NCI-H2227 treated with DMSO at 0.1 percent for 48 hours (cell line): ENCODE measurements at places on chromosomes 6 and 20.

DNA sequence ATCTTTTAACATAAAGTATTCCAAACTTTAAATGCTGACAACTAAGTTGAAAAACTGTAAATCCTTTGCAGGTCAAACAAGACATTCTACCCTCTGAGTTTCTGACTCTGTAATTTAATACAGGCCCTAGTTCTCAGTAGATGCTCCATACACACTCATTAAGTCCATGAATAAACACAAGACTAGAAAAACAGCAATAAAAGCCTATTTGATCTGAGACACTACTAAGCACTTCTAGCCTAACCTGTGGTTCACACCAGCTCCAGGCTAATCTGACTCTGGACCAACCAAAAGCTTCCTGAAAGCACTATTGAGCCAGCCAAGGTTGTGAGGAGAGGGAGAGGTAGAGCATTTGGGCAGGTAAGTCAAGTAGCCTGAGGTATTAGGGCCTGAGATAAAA, 103.9 kb downstream of the EPM2A start:
- DNase-seq: no peak

- no peak for DNase-seq
These were observed 24.0 kb downstream of the HLA-DPA1 start for GRCh38 chr6:33049323-33050013.

GRCh38 chr6:138590796-138591709, 91.8 kb upstream of the NHSL1 start:
- DNase-seq: peak; percentile 19

- no peak for DNase-seq
These were observed 355.4 kb downstream of the CDC5L start for GRCh38 chr6:44742828-44743372.

GRCh38 chr6:10580570-10580969, 59.4 kb downstream of the GCNT2 start:
- DNase-seq: no peak

DNA sequence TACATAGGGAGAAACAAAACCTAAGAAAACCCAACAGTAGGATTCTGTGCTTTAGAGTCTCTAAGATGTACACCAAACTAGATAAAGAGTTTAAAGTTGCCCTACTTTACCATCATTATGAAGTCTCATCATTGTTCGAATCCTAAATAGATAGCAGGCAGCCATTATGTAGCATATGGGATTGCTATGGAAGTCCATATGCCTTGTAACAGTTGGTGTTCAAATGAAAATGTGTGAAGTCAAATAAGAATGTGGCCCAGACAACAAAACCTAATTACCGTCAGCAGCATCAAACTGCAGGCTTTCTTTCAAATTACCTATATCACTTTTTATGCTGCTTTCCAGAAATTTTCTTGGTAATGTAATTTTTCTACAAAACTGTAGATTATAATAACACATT, 1380.1 kb downstream of the GRIK2 start:
- no peak for DNase-seq

GRCh38 chr6:93407186-93407585, 12.2 kb downstream of the EPHA7 start:
- no peak for DNase-seq

GRCh38 chr6:163057260-163057659, 329.5 kb downstream of the PACRG start:
- no peak for DNase-seq

DNA sequence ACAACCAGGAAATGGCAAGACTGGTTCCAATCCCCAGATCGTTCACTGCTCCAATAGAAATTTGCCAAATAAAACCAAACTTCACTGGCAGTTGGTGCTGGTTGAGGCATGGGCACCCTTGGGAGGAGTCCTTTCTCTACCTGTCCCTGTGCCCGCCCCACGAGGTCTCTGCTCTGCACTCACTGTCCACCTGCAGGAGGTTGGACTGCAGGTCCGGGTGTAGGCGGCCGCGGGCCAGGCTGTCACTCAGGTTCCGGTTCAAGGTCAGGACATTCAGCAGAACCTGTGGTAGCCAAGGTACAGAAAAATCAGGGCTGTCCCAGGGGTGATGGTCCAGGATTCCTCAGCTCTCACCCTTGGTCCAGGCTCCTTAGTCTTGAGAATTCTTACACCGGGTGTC, 22.9 kb downstream of the GGT7 start:
- DNase-seq: no peak

DNA sequence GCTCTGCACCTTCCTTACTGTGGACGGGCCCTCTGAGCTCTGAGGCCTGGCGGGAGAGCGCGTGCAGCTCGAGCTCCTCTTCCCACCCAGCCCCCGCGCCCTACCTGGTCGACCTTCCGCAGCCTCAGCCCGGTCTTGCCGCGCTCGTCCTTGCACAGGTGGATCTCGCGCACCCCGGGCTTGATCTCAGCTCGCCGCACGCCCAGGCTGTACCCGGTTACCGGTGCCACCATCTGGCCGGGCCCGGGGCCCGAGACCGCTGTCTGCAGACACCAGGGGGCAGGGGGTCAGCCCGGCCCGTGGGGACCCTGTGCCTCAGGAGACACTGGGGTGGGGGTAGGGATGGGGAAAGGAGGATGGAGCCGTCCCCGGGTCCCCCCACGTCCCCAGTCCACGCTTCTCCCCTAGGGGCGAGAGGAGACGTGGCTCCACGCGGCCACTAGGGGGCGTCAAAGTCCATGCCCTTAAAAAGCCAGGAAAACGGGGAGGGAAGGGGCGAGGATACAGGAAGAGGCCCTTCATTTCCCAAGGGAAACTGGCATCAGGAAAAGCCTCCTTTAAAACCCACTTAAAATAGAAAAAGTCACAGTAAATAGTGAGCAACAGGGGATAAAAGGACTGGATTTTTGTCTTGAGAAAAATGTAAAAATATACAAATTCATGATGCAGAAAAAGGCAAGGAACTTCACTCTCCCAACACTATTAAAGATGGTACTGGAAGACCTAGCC, 15.5 kb downstream of the SDCBP2 start:
- peak; percentile 69 for DNase-seq

DNA sequence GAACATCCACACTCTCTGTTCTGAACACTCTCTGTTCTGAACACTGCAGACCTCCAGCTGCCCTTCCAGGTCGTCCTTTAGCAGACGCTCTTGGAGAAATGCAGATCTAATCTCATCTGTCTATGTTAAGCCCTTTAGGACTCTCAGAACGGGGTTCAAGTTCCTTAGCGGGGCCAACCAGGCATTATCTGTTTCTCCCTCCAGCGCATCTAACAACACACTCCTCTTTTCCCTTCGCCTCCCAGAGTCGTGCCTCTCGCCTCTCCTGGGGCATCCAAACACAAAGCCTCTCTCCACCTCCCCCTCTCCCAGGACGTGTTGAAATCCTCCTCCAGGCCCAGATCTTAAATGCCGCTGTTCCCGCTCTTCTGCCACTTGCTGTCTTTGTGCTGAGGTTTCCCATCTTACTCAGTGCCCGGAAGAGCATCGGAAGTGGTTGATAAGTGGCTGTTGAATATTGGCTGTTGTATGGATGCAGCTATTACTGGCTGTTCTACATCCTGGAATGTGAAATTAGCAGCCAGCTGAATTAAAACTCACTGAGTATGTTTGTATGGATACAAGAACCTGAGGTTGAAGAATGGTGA, 108.4 kb upstream of the GGTLC1 start:
- DNase-seq: no peak

GRCh38 chr20:40663991-40664880, 24.8 kb downstream of the MAFB start:
- DNase-seq: no peak

DNA sequence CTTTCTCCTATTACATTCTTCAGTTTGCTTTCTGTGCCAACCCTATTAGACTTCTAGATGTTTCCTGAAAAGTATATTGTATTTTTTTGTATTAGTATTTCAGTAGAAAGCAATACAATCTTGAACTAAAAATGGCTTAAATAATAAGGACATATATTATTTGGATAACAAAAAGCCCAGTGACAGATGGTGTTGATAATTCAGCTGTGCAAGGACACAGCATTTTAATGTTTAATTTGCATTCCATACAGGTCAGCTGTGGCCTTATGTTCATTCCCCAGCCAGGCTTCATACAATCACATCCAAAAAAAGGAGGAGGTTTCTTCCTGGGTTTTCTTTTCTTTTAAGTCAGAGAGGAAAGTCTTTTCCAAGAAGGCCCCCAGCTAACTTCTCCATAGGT, 236.9 kb downstream of the CD109 start:
- no peak for DNase-seq

DNA sequence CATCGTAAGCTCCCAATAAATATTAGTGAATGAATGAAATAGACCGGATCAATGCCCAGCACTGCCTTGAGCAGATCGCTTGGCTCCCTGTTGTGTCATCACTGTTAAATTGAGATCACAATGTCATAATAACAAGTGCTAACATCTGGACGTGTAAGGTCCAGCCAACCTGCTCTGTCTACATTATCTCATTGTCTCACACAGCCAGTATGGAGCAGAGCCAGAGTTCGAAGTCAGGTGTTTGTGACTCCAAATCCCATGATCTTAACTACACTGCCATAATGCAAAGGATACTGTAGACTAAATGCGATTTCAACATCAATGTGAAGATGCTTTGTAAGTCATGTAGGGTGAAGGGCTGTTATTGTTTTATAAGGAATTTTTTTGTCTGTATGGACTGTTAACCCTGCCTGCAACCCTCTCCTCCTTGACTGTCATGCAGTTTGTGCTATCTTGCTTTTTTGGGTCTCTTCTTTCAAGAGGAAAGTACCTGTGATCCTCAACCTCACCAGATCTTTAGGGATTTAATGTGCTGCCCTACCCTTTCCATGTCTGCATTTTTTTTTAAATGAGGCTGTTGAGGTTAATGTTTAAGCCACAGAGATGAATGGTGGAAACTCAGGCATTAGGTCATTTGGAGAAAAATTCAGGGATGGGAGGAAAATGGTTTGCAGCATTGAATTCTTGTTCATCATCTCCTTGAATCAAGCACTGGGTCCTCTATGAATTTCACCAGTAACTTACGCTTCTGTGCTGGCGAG, 49.0 kb upstream of the OCSTAMP start:
- no peak for DNase-seq

DNA sequence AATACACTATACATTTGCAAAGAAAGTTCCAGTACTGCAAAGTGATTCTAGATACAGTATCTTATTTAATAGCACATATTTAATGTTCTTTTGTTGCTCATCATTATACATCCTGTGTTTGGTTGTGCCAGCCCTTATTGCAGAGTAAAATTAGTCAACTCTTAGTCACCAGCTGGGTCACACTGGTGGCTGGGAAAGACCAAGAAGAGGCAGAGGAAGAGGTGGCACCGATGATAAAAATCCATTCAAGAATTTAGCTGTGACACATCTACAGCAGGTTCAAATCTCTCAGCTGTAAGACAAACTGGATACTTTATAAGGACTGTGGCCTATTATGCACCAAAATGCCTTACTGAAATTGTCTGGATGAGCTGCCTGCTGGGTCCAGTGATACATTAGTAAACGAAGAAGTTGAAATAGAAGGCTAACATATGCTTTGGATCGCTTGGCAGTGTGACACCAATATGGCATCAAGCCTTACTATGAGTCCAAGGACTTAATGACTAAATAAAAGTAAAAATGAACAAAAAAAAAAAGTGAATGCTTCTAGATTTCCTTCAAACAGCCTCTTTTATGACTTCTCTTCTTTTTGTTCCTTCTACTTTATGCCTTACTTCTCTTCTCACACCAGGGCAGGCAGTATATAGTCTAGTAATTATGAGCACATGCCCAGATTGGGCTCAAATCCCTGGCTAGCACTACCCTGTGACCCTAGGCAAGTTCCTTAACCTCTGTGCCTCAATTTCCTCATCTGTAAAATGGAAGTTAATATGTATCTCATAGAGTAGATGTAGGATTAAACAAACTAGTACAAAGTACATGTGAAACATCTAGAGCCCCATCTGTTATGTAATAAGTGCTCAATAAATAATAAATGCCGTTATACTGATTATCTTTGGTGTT, 29.4 kb upstream of the RNF8 start:
- DNase-seq: no peak

- no peak for DNase-seq
These were observed 3.8 kb downstream of the MEP1A start for GRCh38 chr6:46796848-46797580.
